ENCODE measurements at places on chromosomes 7 and 10.
A peak's percentile ranks its signal among the peaks of the same experiment; 100 is the strongest.

DNA sequence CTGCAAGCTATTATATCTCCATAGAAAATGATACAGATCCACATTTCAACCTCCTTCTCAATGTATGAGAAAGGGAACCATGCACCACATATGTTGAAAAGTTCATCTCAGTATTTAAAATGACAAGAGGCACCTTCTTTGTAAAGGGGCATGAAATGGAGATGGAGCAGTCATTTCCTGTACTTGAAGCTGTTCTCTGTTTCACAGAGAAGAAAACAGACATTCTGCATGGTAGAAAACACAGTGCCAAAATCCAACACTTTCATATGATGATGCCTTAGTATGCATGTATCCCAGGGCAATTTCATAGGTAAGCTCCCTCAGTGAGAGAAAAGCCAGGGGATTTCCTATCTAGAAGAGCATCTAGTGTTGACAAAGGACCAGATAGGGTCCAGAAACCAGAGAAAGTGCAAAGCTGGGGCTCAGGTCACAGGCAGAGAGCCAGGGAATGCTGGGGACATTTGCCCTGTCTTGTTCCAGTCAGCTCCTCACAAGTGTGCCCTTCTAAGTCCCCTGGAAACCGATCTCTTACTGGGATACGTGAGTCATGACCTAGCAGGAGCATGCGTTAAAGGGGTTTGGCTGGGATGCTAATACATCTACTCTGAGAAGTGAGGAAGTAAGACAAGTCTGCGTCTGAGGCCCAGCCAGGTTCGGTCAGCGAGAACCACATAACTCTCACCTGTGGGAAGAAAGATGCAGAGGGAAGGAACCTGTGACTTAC, 118.7 kb downstream of the ICA1 start:
- no peak for DNase-seq

DNA sequence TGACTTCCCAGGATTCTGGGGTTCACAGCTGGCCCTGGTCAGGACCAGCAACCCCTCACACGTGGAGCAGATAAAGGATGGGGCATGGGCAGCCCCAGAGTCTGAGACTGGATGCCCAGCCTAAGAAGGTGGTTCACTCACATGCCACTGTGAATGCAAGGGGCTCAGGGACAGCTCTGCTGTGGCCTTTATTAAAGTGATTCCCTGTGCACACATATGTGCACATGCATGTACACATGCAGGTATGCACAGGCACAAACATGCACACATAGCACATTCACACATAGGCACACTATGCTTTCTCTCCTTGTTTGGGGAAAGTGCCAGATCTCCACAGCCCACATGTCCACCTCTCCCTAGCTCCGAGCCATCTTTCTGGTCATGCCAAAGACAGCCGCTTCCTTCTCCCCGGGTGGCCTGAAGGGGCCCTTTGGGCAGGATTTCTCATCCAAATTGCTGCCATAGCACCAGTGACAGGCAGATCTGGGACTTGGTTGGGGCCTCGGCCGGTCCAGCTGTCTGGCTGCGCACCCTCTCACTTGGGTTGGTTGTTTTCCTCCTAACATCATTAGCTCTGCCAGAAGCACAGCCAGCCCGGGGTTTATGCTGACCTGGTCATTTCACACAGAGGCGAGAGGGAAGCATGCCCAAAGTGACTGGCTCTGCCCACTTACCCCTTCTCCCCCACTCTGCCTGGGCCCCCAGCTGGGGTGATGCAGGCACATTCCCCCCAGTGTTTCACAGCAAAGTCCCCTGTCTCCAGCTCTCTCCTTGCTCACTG, 1.4 kb downstream of the GCK start:
- no peak for DNase-seq

DNA sequence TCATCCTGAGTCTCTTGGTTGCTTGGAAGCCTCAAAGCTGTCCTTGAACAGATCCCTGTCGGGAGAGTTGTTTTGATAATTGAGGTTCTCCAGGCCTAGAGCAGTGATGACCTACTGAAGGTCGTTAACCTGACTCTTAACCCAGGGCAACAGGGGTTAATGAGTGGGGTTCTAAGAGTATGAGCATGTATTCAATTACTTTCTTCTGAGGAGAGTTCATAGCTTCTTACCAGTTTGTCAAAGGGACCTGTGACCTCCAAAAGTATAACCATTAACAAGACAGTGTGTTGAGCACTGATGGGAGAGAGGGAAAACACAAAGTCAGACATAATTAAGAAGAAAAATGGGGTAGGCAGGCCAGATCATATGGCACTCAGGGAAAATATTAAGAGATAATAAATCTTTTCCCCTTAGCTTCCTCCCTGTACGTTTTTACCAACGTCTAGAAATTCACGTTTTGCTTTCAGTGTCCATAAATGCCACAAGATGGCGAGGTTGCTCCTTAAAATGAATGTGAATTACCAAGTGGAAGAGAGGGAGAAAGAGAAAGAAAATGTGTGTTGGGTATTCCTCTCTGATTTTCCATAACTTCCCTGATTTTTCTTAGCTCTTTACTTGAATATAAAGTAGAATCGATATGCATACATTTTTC, 97.6 kb downstream of the SUGCT start:
- peak; percentile 71 for DNase-seq

DNA sequence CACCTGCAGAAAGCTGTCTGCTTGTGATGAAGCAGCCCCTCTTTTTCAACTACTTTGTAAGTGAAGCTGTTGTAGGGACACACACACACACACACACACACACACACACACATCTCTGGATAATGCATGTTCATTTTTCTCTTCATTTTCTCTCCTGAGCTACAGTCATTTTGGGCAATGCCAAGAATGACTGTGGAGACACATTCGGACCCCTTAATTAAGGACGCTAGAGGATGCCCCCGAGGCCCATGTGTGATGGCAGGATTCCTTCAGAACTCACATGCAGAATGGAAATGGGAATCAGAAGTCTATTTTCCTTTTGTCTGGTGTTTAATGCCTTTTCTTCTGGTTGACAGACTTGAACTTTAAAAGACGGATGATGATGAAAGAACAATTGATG, 56.6 kb downstream of the CLRN3 start:
- peak; percentile 22 for DNase-seq

DNA sequence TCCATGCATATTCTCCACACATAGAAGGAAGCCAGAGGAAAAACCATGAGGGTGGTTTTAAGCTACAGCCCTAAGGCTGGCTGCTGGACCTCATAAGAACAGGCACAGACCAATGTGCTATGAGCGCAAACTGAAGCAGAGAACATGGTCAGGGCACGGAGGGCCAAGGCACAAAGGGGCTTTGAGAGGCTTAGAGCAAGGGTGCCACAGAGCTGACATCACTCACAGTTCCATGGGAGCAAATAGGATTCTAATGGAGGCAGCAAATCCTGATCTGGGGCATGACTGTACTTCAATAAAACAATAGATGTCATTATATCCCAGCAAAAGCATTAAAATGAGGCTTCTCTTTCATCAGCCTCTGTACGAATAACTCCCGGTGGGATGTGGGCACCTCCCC, 162.4 kb downstream of the COBL start:
- DNase-seq: no peak

- DNase-seq: no peak
These were observed 120.4 kb upstream of the TARP start for GRCh38 chr7:38393874-38394273.

DNA sequence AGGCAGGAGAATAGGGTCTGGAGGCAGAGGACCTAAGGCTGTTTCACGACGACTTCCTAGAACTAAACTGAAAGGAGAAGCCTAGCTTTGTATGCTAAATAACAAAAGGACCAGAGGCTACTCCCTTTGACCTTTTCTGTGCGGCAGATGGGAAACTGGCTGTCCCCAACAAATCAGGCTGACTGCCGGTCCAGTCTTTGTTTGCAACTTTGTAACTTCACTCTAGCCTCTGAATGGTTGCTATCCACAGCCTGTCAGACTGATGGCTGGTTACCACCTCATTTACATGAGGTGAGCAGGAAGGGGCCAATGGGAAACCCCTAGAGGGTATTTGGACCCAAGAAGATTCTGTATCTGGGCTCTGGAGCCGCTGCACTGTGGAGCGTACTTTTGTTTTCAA, 132.6 kb upstream of the SHH start:
- DNase-seq: no peak

DNA sequence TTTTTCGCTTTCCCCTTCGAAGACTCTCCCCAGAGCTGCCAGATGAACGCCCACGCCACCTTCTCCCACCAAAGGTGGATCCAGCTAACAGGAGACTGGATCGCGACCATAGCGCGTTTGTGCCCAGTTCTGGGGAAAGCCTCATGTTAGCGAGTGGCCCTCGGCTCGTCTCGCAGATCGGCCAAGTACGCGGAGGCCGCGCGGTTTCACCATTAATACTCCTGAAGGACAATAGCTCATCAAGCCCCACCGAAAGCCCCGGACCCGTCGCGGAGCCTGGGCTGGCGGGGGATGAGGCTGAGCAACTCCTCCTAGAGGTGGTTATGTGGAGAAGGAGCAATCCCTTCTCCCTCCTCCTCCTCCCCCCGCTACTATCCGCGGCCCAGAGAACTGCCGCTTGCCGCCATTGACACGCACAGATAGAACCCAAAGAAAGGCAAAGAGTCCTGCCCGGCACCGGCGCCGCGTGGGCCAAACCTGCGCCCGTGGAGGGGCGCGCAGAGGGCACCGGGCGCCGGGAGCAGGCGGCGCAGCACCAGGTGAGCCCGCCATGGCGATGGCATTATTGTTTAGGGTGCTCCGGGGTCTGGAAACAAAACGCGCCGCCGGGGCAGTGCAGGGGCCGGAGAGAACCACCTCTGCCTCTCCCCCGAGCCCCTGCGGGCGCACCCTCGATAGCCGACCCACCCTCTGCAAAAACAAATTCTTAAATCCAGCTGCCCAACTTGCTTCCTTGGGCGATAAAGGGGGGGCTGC, at the start of gene MACROH2A2:
Gene MACROH2A2, plus strand, starts transcription at position 385 of the 756 bp plus-strand sequence. CDS start 22,813 bp downstream, outside the sequence.
- DNase-seq: peak; percentile 95

GRCh38 chr7:140670343-140670935, 2.3 kb upstream of the ADCK2 start:
- DNase-seq: no peak

GRCh38 chr7:1136841-1137516, 23.0 kb downstream of the ZFAND2A start:
- peak; percentile 48 for DNase-seq

DNA sequence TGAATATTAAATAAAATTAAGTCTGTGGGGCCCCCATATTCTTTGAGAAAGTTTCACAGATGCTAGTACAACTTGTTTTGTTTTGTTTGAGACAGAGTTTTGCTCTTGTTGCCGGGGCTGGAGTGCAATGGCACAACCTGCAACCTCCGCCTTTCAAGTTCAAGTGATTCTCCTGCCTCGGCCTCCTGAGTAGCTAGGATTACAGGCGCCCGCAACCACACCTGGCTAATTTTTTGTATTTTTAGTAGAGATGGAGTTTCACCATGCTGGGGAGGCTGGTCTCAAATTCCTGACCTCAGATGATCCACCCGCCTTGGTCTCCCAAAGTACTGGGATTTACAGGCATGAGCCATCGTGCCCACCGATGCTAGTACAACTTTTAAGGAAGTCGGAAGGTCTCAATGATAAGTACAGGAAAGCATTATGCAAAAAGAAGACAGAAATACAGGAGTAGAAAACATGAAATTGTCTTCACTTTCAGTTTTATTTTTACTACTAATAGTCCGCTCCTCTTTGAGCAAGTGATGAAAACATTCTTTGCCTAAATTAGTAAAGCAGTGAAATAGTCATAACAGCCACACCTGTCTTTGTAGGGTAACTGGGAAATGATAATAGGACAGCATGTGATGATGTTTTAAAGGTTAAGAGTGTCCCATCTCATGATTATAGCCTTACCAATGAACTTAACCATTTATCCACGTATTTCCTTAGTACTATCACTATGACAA, 147.5 kb downstream of the SEMA3D start:
- no peak for DNase-seq

- peak; percentile 77 for DNase-seq
These were observed 816 bp downstream of the DMTF1 start for GRCh38 chr7:87152897-87153641.

DNA sequence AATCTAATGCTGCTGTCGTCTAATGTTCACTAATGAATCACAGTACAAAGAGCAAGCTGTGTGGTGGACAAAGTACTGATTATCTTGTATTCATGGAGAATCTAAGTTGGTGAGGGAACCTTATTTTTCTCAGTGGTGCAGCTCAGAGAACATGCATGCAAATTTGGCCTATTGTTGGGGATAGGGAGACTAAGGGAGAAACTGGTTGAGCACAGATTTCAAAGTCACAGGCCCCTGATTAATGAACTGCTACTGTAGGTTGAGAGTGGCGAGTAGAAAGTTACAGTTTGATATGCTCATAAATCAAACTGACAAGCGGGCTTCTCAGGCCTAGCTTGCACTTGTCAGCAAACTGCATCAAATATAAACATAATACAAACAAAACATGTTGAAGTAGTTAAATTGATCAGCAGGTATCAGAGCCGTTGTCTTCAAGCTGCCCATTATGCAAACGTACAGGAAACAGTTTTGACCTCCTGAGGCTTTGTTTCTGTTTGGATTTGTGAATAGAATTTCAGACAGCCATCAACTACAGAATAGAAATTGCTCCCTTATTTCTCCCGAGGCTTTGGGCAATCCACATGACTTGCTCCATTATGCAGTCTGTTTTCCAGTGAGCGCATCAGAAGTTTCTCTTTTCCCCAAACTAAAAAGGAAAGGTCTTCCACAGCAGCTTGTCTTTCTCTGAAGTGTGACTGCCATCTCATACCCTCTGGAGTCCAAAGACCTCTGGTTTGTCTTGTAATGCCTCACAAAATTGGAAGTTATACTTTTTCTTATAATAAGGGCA, 215.8 kb downstream of the FOXP2 start:
- peak; percentile 79 for DNase-seq

- DNase-seq: no peak
These were observed 1.6 kb downstream of the FOXL3 start for GRCh38 chr7:291373-292092.

DNA sequence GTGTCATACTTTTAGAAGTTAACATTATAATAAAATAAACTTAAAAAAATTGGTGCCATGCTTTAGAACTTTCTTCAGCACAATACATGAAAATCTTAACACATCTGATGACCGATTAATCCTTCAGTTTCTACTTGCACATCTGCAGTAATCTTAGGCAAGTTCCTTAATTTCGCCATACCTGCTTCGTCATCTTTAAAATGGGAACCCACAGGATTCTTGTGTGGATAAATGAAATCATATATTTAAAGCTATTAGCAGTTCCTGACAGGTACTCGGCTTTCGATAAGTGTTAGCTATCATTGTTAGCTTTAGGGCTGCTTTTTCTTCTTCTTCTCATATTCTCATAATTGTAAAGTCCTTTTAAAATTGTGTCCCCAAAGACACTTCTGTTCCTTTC, 907 bp upstream of the VPS50 start:
- no peak for DNase-seq

DNA sequence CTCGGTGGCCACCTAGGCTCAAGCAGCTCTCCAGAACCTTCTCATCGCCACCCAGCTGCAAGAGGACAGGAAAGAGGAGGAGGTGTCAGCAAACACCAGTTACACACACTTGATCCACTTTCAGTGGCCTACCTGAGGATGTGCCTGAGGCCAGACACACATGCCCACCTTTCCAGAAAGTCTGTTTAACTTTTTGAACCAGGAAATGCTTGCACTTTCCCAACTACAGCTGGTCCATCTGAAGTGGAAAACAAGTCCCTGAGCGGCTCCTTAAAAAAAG, 15.7 kb upstream of the CYREN start:
- no peak for DNase-seq

- peak; percentile 89 for DNase-seq
These were observed 336.9 kb upstream of the NPSR1 start for GRCh38 chr7:34320926-34321661.

GRCh38 chr7:140698477-140698876, 2.0 kb downstream of the NDUFB2 start:
- no peak for DNase-seq

All from eye (tissue), 1 donor.